ENCODE measurements at places on chromosomes 11 and 22. TPM values are rescaled to one million over a fixed set of nuclear protein-coding genes. Genes with fewer than 3 reads are reported as not detected.

DNA sequence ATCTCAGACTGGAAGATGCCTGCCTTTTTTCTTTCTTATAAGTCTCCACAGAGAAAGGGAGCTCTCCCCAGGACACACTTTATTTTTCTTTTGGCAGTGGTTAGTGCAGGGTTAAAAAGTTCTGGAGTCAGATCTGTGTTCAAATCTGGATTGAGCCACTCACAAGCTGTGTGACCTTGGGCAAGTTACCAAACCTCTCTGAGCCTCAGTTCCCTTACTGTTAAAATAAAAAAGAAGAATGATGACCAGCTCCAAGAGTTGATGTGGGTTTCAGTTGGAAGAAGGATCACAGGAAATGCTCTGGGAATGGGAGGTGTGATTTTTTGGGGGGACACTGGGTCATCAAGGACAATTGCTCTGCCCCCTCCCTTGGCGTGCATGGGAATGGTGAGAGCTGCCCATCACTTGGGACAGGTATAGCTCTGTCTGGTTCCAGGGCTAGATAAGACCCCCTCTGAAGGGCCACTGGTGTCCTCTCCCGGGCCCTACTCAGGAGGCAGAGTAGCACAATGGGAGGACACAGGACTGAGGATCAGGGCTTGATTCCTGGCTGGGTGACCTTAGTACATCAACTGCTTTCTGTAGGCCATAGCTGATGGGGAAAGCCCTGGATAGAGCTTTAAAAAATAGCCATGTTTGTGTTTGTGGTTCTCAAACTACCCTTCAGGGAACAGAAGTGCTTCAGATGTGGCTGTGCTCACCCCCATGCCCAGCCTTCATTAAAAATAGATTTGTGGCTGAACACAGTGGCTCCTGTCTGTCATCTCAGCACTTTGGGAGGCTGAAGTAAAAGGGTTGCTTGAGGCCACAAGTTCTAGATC lies 228.3 kb downstream of the MIAT start:
- no peak for DNase-seq
- no peak overlapping the region for H3K27ac ChIP-seq
- H3K27me3 ChIP-seq, result no peaks in the 10 kb centered on the region
- peaks cover 6% of the 10 kb centered on the region for H3K36me3 ChIP-seq
- no peaks in the 10 kb centered on the region for H3K4me1 ChIP-seq

GRCh38 chr11:65459552-65459951 lies 37.0 kb downstream of the NEAT1 start:
- H3K27ac ChIP-seq, result no peak overlapping the region
- no peak for DNase-seq
- no peak overlapping the region for H3K4me3 ChIP-seq
- H3K36me3 ChIP-seq, result no peaks in the 10 kb centered on the region

The TOP3B gene
- total RNA-seq, result 30.4 TPM

The C22orf42 gene
- total RNA-seq, result not detected

The HEPN1 gene
- not detected for total RNA-seq

- no peaks in the 10 kb centered on the region for H3K27me3 ChIP-seq
- no peak overlapping the region for H3K27ac ChIP-seq
- no peak overlapping the region for H3K4me3 ChIP-seq
Observed at GRCh38 chr11:78248191-78248590, 59.5 kb downstream of the USP35 start.

DNA sequence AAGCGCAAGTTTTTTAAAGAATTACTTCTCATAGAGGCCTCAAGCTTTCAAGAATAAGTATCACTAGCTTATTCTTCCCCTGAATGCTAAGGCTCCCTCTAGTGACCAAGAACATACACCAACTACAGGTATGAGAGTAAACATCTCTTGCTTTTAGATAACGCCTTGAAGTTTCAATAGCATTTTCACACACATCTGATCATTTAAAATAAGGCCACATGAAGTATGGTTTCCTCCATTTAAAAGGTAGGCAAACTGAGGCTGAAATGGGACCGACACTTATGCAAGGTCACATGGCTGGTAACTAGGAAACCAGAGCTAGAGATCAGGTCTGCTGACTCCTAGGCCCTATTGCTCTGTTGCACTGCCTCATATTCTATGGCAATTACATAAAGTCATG lies 66.5 kb downstream of the CCDC34 start:
- no peak overlapping the region for H3K27ac ChIP-seq
- H3K4me1 ChIP-seq, result peaks cover 6% of the 10 kb centered on the region
- no peak overlapping the region for H3K4me3 ChIP-seq
- H3K36me3 ChIP-seq, result peaks cover 4% of the 10 kb centered on the region

DNA sequence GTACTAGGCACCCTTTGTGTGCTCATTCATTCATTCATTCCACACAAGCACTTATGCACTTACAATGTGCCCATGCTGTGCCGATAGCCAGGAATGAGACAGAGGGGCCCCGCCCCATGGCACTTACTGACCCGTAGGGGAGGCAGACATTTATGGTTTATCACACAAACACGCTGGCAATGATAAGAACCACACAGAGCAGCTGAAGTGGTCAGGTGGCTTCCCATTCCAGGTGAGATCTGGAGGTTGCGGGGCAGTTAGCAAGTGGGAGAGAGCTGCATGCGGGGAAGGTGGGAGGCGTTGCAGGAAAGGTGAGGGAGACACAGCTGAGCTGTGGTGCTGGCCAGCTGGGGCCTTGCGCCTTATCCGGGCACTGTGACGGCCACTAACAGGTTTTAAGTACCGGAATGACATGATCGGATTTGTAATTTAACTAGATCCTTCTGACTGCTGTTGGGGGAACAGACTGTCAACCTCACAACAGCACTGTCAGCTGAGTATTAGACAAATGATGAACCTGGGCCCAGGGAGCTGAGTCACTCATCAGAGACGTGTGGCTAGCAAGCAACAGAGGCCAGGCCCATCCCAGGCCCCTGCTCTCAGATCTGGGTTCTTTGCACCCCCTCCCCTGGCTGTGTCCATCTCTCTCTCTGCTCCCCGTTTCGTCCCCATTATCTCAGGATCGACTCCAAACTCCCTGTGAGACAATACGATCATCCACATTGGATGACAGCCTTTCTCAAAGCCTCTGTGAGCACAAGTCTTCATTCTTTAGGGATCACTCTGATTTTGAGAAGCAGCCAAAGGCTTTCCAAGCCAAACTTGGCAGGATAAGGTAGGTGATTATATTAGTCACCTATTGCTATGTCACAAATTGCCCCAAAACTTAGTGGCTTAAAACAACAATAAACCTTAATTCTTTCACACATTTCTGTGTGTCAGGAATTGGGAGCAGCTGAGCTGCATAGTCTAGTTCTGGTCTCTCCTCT lies 28.4 kb downstream of the RASD2 start:
- no peak for DNase-seq
- no peak overlapping the region for H3K4me3 ChIP-seq

DNA sequence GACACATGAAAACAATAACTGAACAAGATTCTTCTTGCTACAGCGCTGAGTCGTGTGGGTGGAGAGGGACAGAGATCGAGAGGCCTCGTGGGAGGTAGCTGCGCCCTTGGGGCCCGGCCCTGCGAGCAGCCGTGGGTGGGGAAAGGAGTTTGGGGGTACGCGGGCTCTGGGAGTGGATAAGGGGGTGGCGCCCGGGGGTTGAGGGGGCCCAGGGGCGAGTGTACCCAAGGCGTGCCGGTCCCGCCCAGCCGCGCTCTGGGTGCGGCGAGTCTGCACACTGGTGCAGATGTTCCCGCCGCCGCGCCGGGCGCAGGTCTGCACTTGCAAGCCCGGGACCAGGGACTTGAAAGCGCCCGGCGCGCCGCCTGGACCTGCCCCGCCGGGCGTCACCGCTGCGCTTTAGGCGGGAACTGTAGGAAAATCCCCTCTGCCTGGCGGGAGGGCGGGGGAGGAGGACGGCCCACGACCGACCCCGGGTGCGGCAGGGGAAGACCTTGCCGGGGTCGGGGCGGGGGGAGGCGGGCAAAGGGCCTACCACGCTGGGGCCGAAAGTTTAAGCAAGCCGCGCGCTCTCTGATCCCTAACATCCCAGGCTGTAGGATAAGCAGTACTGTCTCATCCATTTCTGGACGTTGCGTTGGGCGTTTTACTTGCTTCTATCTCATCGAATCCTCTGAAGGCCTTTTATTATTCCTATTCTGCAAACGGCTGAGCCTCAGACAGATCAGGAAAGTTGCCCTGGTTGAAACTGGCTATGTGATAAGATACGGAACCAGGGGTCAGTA lies 1.4 kb upstream of the KREMEN1 start:
- peak overlapping the region; percentile 52 for H3K4me3 ChIP-seq
- peaks cover 21% of the 10 kb centered on the region for H3K4me1 ChIP-seq
- no peak overlapping the region for H3K27ac ChIP-seq
- peaks cover 41% of the 10 kb centered on the region for H3K27me3 ChIP-seq

The TMPRSS5 gene
- 1.9 TPM for total RNA-seq

- H3K4me1 ChIP-seq, result peaks cover 4% of the 10 kb centered on the region
- no peaks in the 10 kb centered on the region for H3K36me3 ChIP-seq
- no peak for DNase-seq
- H3K27ac ChIP-seq, result no peak overlapping the region
Observed at GRCh38 chr11:75155570-75156422, 4.9 kb downstream of the SLCO2B1 start.

DNA sequence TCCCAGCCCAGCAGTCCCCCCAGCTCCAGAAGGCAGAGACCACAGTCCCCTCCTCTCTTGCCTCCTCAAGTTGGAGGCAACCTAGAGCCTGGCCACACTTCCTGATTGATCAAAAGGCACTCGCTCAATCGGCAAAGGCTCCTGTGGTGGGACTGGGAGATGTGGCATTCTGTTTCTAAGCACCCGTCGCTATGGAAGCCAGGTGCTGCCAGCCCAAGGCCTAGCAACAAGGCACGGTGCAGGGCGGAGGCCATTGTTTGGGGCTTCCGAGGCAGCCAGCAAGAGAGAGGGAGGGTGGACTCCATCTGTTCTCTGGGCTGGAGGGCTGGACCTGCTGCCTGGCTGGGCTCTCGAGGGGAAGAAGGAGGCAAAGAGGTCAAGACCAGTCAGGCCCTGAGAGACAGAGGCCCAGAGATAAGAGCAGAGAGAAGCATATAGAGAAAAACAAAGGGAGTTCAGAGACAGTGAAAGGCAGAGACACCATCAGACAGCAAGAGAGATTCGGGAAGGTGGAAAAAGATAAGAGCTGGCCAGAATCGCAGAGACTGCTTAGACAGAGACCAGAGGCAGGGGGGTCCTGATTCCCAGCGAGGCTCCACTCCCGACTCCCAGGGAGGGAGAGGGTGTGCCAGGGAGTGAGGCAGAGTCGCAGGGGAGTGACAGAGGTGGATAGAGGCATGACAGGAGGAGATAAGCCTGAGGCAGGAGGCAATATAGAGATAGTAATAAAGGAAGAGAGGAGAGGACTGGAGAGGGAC lies 21.2 kb downstream of the PDE2A start:
- H3K27ac ChIP-seq, result no peak overlapping the region
- no peaks in the 10 kb centered on the region for H3K36me3 ChIP-seq
- no peak overlapping the region for H3K4me3 ChIP-seq
- H3K27me3 ChIP-seq, result no peaks in the 10 kb centered on the region
- no peak for DNase-seq
- H3K4me1 ChIP-seq, result no peaks in the 10 kb centered on the region

The PRG3 gene
- total RNA-seq, result not detected

DNA sequence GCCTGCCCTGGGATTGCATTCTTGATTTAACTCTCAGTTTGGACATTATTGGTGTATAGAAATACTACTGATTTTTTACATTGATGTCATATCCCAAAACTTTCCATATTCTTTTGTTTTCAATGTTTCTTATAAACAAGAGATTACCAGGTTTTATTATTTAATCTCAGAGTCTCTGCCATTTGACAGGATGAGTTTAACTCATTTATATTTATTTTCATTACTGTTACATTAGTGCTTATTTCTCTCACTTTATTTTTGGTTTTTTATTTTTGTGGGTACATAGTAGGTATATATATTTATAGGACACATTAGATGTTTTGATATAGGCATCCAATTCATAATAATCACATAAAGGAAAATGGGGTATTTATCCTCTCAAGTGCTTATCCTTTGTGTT lies 9.1 kb upstream of the SCGB1D4 start:
- peaks cover 13% of the 10 kb centered on the region for H3K4me1 ChIP-seq
- H3K27me3 ChIP-seq, result peaks cover 17% of the 10 kb centered on the region
- DNase-seq, result no peak
- H3K36me3 ChIP-seq, result no peaks in the 10 kb centered on the region

GRCh38 chr11:74676596-74676995 lies 54.6 kb downstream of the CHRDL2 start:
- DNase-seq, result no peak
- no peaks in the 10 kb centered on the region for H3K36me3 ChIP-seq
- no peak overlapping the region for H3K4me3 ChIP-seq
- H3K27ac ChIP-seq, result no peak overlapping the region
- H3K4me1 ChIP-seq, result no peaks in the 10 kb centered on the region
- H3K27me3 ChIP-seq, result peaks cover 3% of the 10 kb centered on the region

- no peaks in the 10 kb centered on the region for H3K4me1 ChIP-seq
- H3K27ac ChIP-seq, result no peak overlapping the region
- no peak for DNase-seq
- H3K27me3 ChIP-seq, result no peaks in the 10 kb centered on the region
- no peaks in the 10 kb centered on the region for H3K36me3 ChIP-seq
Observed at GRCh38 chr11:115623021-115623451, 118.8 kb upstream of the CADM1 start.

DNA sequence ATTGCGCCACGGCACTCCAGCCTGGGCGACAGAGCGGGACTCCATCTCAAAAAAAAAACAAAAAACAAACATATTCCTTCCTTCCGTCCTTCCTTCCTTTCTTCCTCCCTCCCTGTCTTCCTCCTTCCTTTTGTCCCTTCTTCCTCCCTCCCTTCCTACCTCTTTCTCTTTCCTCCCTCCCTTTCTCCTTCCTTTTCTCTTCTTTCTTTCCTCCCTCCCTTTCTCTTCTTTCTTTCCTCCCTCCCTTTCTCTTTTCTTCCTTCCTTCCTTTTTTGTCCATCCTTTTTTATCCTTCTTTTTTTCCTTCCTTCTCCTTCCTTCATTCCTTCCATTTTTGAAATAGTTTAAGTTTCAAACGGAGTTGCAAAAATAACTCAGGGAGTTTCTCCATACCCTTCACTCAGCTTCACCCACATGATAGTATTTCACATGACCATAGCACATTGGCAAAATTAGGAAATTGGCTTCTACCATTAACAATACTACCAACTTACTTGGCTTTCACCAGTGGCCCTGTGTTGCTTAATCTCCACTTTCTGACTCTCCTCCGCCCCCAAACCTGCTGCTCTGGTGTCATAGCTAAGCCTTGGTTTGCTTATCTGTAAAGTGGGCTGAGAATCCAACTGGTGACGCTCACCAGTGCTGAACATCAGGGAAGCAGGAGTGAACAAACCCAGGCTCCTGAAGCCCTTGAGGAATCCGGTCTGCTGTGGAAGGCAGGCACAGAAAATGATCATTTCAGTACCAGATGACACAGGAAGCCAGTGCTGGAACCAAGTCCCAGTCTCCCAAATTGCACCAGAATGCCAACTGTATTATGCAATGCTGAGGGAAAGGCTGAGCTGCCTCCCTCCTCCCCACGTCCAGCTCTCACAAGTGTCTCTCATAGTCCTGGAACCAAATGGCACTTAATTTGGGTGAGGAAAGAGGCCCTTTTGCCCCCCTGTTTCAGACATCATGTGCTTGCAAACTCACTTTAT lies 17.2 kb upstream of the CRYBB3 start:
- peaks cover 11% of the 10 kb centered on the region for H3K36me3 ChIP-seq
- H3K4me1 ChIP-seq, result no peaks in the 10 kb centered on the region
- no peak overlapping the region for H3K4me3 ChIP-seq
- H3K27me3 ChIP-seq, result no peaks in the 10 kb centered on the region

Data from activated CD4-positive, alpha-beta memory T cell treated with anti-CD3 and anti-CD28 coated beads for 36 hours (primary cell).